Urinary bladder (tissue), 4 donors: ENCODE measurements at places on chromosomes 6 and 20. TPM values are rescaled to one million over a fixed set of nuclear protein-coding genes. Genes with fewer than 3 reads are reported as not detected.

GRCh38 chr20:5512694-5513093 lies 195.9 kb upstream of the PROKR2 start:
- DNase-seq: no peak

DNA sequence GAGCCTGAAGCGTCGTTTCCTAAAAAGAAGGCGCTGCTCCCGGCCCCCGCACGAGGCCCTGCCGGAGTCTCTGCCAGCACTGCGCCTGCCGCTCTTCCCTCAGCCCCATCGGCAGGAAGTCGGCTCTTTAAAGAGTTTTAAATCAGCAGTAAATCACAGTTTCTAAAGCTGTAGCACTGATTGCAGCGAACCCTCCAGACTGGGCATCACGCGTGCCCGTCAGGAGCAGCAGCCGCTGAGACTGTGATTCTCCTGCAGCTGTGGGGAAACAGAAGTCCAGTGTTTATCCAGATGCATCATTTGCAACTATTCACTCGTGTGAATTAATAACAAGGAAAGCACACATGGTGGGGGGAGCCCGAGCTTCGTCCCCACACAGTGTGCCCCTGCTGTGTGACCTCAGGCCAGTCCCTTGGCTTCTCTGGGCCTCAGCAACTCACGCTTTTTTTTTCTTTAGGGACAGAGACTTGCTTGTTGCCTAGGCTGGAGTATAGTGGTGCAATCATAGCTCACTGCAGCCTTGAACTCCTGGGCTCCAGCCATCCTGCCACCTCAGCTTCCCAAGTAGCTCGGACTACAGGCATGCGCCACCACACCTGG lies 28.3 kb downstream of the DLL1 start:
- DNase-seq: no peak

GDAP1L1 gene
- 0.90 TPM for total RNA-seq

FAM209A gene
- total RNA-seq: not detected

GRCh38 chr6:9583753-9584352 lies 831.0 kb downstream of the TFAP2A start:
- no peak for DNase-seq

DNA sequence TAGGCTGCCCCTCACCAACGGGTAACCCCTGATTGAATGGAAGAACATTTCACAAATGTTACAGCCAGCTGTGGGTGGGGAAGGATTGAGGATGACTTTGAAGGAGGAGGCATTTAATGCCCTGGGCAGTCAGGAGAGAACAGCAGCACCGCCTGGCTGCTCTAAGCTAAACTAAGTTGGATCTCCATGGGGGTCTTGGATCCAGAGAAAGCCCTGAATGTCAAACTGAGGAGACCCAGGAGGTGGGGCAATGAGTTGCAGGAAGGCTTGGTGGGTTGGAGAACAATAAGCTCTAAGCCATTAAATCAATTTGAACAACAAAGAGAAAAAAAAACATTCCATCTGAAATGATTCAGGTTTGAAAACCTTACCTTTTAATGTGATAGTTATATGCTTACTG lies 35.4 kb downstream of the TMX4 start:
- no peak for DNase-seq
